ENCODE measurements at places on chromosomes 3 and 15.

DNA sequence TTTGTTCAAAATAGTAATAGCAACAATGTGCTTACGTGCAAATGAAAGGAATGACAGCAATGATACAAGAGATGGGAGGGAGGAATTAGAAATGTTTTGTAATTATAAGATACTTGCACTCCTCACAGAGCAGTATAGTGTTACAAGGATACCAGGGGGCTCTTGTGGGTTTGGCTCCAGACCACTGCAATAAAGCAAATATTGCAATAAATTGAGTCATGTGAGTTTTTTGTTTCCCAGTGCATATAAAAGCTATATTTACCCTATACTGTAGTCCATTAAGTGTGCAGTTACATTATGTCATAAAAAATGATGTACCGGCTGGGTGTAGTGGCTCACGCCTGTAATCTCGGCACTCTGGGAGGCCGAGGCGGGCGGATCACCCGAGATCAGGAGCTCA, 864.3 kb downstream of the NSUN3 start:
- no peak for DNase-seq

- no peak for DNase-seq
Measured at GRCh38 chr15:55829826-55830225, 86.9 kb upstream of the PRTG start.

- no peak for DNase-seq
Measured at GRCh38 chr15:65334586-65335231, 30.2 kb downstream of the RNU5B-1 start.

GRCh38 chr3:29932696-29933325, 651.9 kb downstream of the RBMS3 start:
- no peak for DNase-seq

DNA sequence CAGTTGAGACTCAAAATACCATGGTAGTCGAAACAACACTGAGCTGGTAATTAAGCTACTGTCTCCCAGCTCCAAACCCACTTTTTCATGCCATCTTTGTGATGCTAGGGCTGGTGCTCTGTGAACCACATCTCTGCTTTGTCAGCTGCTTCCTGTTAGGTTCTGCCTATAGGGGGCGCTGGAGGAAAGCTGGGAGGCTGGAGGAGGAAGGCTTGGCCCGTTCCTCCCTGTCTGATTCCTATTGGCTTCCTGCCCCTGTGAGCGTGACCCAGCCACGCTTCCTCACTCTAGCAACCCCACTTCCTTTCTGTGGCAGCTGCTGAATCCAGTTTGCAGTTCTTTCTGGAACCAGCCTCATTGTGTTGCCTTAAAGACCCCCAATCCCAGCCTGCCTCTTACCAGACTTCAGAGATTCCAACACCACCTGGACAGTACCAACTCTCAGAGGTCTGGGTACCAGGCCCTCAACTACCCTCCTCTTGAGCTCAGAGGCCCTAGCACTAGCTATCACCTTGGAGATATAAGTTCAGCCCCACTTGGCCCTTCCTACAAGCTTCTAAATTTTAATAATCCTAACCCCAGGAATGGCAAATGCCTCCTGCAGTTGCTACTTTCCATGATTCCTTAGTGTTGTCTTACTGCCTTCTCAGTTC, 120.9 kb downstream of the ERC2 start:
- DNase-seq = no peak

DNA sequence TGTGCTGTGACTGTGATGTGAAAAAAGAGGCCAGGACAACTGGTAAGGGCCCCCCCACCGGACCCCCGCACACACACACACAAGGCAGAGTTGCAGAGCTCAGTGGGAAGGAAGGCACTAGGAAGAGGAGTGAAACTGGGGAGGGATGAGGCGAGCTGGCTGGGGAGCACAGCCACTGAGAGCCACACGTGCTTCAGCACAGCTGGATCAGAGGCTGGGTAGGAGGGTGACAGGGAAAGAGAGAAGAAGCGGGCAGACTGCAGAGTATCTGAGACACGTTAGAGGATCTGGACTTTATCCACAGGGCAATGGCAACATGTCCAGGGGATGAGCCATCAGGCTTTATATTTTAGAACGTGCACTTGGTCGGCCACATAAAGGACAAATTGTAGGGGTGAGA, 38.0 kb upstream of the TKT start:
- DNase-seq = no peak

All from D721Med (cell line).